ENCODE measurements at places on chromosomes 6 and 20. TPM values are rescaled to one million over a fixed set of nuclear protein-coding genes. Genes with fewer than 3 reads are reported as not detected.
A peak's percentile ranks its signal among the peaks of the same experiment; 100 is the strongest.

DNA sequence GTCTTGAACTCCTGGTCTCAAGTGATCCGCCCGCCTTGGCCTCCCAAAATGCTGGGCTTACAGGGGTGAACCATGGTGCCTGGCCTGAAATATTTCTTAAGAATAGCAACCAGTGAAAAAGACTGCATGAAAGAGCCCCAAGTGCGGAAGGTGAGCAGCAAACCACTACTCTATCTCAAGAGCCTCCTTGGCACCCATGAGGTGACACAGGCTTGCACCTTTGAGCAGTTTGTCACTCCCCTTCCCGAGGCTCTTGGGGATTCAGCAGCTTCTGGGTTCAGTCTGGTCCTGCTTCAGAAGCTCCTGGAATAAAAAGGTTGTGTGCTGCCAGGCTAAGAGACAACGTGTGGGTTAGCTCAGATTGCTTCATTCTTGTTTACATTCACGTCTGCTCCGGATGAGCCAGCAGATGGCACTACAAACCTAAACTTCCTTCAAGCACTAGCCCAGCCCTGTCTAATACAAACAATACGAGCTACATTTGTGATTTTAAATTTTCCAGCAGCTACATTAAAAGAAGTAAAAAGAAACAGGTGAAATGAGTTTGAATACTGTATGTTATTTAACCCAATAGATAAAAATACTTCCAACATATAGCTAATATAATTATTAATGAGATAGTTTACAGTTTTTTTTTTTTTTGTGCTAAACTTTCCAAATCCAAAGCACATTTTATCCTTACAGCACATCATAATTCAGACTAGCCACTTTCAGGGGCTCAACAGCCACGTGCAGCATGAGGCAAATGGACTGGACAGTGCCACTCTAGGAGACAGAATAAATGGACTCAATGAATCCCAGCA is 46.2 kb downstream of the GJA10 start:
- peak; percentile 80 for DNase-seq

DNA sequence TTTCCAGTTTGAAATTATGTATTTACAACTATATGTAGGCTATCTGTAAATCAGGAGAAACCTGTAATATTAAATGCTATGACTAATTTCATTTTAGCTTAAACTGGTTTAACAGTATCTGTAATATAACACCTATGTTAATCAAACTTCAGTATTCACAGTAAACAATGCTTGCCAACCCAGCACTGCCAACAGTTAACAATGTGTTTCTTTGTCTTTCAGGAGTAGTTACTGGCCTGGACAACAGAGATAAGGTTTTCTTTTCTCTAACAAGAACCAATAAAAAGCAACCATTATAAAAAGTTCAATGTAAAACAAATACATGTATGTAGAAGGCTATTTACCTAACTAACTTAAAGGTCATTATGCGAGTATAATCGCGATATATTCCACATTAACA is 158.8 kb downstream of the CDK19 start:
- DNase-seq: peak; percentile 21

DNA sequence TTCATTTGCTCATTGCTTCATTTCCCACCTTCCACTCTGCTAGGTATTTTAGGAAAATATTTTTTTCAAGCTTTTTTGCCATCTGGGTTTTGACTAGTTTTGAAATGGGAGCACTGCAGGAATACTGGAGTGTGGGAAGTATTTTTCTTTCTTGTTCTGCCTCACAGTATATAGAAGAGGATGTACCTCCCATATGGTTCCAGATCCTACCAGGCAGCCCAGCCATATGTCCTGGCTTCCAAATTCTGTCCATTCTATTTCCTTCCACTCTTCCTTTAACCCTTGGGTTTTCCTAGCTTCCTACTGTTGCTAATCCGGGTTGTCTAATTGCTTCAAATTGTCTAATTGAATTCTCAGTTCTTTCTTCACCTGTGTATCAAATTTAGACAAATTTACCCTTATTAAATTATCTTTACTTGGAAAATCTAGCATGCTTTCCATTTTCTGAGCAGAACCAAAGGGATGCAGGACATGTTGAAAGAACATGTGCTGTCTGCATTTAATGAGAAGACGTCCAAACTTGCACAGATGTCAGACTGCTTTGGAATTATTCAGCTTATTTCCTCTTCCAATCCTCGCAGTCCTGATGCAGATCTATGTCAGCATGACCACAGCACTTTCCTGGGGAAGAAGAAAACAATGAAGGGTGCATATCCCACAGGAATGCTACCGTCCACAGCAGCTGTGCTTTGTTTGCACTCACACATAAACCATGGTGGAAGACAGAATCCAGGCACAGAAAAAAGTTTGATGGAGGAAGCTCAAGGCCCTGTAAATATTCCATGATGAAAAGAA is 1273.9 kb upstream of the MAP3K7 start:
- DNase-seq: no peak

GRCh38 chr6:46781478-46782378 is 11.5 kb upstream of the MEP1A start:
- DNase-seq: peak; percentile 56

GRCh38 chr6:165983112-165984072 is 184.3 kb downstream of the TBXT start:
- DNase-seq: no peak

DNA sequence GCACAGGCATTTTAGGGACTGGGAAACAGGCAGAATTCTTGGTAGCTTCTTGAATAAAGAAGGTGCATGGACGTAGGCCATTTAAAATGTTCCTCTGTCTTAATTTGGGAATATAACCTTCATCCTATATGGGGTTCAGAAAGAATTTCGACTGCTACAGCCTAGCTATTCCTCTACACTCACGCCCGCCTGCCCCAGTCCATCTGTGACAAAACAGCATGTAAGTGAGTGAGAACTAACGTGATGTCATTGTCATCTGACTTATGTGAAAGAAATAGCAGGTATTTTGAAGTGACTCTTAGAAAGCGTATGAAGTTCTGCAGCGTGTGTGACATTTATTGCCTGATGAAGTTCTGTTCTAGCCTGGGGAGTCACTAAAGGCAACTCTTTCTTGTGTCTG is 52.2 kb upstream of the SLC22A1 start:
- no peak for DNase-seq

GRCh38 chr20:49340161-49340966 is 62.5 kb upstream of the ZNFX1 start:
- no peak for DNase-seq

GRCh38 chr6:51542475-51542874 is 544.9 kb downstream of the PKHD1 start:
- DNase-seq: no peak

DNA sequence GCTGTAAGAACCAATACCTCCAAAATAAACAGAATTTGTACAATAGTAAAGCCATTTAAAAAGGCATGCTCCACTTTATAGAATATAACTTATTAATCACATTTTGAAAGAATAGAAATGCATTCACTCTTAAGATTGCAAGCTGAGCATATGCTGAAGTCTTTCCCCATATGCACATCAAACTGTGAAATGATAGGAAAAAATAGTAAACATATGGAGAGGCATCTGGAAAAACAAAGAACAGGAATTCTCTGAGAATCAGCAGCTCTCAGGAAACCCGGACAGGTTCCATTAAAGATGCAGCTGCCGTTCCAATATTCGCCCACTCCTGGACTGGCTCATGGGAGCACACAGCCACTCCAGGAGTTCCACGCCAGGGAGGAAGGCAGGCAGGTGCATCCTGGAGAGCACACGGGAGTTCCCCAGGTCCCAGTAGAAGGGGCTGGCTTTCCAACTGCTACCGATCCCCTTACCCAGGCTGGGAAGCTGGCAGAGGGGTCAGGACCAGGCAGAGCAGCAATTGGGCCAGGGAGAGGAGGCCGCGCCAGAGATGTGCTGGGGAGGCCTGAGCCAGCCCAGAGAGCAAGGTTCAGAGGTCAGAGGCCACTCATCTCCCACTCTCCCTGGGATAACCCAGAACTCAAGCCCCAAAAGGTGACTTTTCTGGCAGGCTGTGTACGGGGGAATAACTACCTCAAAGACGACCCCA is 111.1 kb downstream of the DLL1 start:
- DNase-seq: no peak

DNA sequence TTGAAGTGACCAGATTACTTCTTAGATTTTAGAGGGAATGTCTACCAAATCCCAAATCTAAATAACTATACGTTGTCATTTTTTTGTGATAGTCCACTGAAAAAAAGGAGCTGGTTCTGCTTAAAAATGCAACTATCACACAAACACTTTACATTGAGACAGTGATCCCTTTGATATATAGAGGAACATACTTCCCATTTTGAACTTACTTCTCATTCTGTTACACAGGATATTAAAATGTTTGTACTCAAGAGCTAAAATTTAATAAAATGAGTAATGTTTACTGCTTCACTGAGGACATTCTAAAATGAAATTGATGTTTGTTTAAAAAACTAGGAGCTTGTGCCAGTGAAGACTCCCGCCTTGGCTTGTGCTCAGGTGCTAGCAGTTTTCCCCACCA is 174.1 kb downstream of the CARMIL1 start:
- DNase-seq: no peak

DNA sequence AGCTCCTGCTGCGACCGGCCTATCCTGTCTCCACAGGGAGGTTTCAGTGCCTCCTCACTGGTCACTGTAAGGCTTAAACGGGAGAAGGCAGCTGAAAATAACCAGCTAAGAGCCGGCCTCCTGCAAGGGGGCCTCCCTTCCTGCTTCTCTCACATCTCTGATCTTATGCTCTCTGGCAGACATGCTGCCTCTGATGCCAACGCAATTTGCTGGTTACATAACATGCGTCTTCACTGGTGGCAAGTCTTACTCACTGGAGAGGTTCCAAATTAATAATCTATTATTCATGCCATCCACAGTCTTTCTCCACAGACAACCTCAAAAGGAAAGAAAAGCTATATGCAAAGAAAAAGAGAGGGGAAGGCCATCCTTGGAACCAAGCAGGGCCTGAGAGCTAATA is 91.8 kb upstream of the LRFN2 start:
- no peak for DNase-seq

DNA sequence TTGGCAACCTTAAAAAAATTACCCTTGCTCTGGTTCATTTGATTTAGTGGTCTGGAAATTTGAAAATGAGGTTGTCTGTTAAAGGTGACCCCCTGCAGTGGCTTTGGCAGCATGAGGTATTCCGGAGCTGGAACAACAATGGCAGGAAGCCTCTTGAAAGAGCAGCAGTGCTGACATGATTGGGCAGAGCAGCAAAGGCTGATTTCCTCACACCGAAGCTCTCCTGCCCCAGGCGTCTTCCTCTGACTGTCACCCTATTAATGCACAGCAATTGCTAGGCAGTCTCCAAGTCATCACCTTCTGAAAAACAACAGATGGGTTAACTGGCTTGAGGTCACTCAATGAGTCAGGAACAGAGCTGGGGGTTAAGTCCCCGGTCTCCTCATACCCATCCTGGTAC is 241.8 kb upstream of the MMS22L start:
- peak; percentile 2 for DNase-seq

DNA sequence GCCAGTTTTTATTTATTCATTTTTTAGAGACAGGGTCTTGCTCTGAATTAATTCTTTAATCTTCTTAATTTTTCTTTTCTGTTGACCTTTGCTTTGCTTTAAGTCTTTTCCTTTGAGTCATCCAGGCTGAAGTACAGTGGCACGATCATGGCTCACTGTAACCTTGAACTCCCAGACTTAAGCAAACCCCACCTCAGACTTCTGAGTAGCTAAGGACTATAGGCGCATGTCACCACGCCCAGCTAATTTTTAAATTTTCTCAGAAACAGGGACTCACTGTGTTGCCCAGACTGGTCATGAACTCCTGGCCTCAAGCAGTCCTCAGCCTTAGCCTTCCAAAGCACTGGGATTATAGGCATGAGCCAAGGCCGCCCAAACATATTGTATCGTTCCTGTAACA is 71.3 kb upstream of the GNRH2 start:
- no peak for DNase-seq

- peak; percentile 88 for DNase-seq
These were observed 104.0 kb downstream of the TFAP2A start for GRCh38 chr6:10310826-10311225.

DNA sequence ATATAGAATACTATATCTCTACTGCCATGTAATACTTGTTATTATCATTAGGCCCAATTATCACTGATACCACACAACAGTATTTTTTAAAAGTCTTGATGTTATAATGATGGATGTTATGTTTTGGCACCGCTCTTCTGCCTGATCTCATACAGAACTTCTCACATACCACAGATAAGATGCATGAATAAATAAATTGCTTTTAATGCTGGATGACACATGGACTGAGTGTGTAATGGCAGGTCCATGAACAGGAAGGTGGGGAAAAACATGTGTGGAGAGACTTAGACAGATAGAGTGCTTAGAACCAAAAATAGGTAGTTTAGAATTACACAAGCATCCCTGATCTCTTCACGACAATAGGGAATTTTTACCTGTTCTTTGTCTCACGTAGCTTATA is 258.4 kb upstream of the MARCKS start:
- DNase-seq: no peak

GRCh38 chr20:59958626-59959025 is 403 bp downstream of the CDH26 start:
- DNase-seq: no peak

- no peak for DNase-seq
These were observed 44.5 kb upstream of the GJE1 start for GRCh38 chr6:142087950-142088857.

RIPK1 gene
- 48.9 TPM for total RNA-seq

VSX1 gene
- not detected for total RNA-seq

TRIM15 gene
- total RNA-seq: not detected

CABLES2 gene
- total RNA-seq: not detected

C20orf141 gene
- not detected for total RNA-seq

Data from renal cortical epithelial cell (primary cell).